ENCODE measurements at places on chromosomes 7 and 10.

DNA sequence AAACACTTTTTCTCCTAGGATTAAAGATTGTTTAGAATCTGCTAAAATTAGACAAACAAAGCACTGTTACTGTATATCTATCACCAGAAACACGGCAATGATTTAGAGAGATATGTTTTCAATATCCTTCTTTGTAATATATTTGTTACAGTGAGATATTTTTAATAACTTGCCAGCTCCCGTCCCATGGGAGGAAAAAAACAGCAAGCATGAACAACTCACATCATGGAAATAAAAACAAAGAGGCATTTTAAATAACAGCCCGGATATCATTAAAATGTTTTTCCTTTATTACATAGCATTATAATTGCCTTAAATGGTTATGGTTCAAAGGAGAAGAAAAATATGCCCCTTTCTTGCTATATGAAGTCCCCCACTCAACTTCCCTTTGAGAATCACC lies 272.1 kb downstream of the BMPER start:
- no peak for DNase-seq

DNA sequence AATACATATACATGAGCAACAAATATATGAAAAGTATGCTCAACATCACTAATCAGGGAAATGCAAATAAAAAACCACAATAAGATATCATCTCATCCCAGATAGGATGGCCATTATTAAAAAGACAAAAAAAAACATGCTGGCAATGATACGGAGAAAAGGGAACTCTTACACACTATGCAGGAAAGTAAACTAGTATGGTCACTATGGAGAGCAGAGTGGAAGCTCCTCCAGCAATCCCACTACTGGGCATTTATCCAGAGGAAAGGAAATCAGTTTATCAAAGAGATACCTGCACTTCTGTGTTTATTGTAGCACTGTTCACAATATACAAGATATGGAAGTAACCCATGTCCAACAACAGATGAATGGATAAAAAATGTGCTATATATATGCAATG lies 217.5 kb downstream of the SDK1 start:
- no peak for DNase-seq

DNA sequence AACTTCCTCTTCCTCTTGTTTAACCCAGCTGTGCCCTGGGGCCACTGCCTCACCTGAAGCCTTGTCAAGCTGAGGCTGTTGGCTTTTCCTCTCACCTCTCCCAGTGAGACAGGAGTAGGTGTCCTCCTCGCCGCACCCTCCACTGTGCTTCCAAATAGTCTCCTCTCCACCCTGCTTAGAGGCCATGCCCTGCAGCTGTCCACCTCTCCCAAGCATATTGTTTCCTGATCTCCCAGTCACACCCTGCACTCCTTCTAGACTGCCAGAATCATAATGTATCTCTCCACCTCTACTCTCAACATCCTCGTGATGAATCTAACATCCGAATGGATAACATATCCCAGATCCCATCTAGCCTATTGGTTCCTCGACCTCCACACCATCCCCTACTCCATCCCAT lies 196.3 kb upstream of the GHITM start:
- no peak for DNase-seq

DNA sequence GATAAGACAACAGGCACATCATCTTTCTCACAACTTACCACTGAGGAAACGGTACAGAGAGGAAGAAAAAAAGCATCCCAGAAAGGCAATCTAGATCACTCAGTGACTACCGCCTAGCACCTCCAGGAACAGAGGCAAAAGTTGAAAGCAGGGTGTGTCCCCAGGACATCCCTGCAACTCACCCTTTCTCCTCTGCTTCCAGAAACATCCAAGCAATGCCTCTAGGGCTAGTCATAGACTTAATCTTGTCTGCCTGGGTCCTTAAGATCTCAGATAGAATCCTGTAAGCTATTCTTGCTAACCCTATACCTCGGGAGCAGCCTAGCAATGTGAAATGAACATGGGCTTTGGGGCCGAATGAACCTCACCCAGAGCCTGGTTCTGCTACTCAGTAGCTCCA lies 18.8 kb upstream of the PDCD4 start:
- DNase-seq, result no peak

- no peak for DNase-seq
Observed at GRCh38 chr10:105029286-105029685, 388.2 kb downstream of the SORCS3 start.

DNA sequence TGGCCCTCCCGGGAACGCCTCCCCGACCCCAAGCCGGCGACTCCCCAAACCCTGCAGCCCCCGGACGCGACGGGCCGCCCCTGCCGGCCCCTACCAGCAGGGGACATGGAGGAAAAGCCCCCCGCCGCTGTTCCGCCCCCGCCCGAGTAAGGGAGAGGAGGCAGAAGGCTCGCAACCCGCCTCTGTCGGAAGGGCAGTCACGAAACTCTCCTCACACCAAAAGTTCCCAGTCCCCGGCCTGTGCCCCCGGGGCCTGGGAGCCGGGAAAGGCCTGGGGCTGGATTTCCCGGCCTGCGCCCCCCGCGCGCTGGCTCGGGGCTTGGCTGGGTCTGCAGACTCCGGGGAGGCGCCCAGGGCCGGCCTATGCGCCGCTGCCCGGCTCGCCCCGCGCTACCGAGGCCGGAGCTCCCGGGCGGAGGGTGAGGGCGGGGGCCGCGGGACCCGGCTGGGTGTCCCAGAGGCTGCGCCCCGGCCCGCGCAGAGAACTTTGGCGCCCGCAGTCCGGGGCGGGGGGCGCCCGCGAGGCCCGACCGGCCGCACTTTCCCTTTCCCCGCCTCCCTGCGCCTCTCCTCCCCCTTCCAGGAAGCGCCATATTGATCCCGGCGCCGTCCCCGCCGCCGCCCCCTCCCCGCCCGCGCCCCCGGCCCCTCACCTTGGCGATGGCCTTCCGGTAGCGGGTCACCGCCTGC lies 728 bp downstream of the PARD3 start:
- DNase-seq, result no peak

- no peak for DNase-seq
Observed at GRCh38 chr7:136859803-136860202, 8.6 kb upstream of the CHRM2 start.

DNA sequence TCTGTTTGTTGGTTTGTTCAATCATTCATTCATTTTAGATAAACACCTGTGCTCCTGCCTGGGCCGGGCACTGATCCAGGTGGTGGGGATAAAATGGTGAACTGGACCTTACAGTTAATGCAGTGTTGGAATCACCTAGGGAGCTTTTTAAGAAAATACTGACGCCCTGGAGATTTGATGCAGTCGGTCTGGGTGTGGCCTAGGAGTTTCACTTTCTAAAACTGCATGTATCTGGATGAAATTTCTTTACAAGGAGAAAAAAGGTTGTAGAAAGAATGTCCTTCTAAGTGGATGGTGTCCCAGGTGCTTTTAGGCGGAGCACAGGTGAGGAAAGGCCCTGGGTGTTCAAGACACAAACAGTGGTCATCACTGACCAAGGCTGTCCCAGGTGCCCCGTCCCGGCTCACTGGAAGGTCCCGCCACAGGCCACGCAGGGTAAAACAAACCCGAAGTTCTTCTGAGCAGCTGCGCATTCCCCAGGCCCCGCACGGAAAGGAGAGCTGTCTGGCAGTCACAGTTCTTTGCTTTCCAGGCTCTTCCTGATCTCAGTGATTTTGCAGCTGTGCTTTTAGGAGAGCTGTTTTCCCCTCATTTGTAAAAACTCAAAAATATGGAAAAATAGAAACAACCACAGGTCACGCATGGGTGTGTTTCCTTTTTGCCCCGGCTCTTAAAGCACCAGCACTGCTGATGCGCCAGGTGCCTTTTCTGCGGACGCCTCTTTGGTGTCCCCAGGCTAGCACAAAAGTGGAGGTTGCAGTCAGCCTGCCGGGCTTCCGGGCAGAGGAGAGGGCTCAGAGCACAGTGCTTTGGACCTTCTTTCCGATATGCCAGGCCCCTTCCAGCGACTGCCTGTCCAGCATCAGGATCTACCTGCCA lies 161.9 kb downstream of the GRK5 start:
- DNase-seq, result no peak

Measured in activated CD8-positive, alpha-beta memory T cell treated with anti-CD3 and anti-CD28 coated beads, Interleukin-2, amount 50 U/mL, for 4 hours (primary cell).